ENCODE measurements at places on chromosomes 12 and 14.

DNA sequence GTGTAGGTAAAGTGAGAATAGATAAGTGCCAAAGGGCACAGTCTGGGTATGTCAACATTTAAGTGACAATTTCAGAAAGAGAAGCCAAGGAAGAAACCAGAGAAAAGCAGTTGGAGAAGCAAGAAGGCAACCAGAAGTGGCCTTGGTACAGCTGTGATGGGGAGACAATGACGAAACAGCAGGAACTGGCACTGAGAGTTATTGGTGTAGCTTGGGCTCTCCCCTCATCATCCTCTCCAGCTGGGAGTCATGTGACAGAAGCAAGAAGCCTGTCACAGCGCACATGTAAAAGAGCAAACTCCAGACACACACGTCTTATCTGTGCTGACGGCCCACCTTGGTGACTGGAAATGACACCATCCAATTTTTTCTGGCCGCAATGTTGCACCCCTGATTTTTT is 203.3 kb upstream of the NUDT4 start:
- no peak for DNase-seq

- DNase-seq: no peak
These were observed 156.5 kb downstream of the KCNK10 start for GRCh38 chr14:88166616-88167015.

DNA sequence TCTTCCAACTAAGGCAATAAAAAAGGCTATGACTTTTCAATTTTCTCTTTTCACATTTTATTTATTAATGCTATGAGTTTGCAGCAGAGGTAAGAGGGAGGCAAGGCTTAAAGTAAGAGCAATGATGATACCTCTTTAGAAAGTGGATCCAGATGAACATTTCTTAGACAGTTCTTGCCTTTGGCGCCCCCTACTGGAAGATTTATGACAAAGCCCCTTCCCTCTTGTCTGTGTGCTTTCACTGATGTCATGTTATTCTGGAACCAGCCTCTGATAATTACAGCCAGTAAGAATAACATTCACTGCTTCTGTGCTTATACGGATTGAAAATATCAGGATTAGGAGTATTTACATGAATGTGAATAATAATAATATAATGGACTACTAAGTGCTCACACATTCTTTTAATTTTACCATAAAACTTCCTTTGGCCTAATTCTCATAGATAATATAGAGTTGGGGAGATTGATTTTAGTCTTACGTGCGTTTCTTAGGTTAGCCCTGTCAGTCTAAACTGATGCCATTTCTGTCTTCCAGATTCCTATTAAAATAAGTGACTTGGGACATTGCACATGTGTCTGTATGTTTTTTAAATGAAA is 1929.9 kb upstream of the SEL1L start:
- no peak for DNase-seq

- DNase-seq: no peak
These were observed 23.1 kb upstream of the WDR20 start for GRCh38 chr14:102116361-102117180.

DNA sequence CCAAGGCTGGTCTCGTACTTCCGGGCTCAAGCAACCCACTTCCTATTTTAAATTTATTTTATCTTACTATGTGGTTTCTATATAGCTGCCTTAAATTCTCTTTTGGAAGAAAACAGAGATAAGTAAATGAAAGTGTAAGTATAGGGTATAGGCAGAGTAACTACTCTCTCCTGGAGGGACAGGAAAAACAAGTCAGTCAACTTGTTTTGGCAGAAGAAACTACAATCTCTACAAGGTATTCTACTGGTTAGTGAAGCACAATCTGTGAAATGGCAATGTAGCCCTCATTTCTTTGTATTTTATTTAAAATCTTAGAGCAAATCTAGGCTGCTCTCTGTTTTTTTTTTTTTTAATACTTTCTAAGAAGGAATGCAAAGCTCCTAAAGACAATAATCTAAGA is 55.4 kb downstream of the UBR7 start:
- DNase-seq: no peak

DNA sequence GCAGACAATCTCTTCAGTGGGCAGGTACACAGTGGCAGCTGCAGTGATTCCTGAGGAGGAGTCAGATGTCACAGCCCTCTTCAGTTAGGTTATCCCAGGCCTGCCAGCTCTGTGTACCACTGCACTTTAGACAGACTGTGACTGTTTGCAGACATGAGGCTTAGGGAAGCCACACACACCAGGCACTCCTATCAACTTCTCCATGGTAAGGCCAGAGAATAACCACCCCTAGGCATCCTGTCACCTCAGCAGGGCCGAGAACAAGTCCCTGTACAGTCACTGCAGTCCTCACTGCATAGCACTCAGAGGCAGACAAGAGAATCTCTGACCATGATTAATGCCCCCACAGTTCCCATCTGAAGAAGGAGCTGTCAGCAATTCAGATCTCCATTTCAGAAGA is 296.5 kb downstream of the GALC start:
- no peak for DNase-seq

DNA sequence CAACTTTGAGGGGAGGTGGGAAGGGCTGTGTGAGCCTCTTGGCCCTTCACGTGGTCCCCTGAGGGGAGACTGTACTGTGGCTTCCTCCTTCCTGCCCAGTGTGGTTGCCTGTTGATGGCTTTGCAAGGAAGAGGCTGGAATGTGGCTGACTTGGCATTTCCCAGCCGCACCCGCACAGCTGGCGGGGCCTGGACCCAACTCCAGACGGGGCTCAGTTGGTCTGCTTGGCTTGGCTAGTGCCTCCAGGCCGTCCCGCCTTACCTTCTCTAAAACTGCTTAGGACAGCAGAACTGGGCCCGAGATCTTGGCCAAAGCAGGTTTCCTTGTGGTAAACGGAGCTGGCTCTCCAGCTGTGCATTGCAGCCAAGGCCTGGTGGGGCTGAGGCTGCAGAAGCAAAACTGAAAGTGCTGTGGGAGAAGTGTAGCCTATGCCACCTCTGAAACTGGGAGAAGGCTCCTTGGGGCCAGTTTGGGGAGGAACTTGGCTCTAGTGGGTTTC is 139.5 kb downstream of the SMOC1 start:
- DNase-seq: no peak

GRCh38 chr14:102692334-102692733 is 84.9 kb upstream of the TRAF3 start:
- no peak for DNase-seq

- no peak for DNase-seq
These were observed 3.4 kb downstream of the CKB start for GRCh38 chr14:103519043-103519836.

DNA sequence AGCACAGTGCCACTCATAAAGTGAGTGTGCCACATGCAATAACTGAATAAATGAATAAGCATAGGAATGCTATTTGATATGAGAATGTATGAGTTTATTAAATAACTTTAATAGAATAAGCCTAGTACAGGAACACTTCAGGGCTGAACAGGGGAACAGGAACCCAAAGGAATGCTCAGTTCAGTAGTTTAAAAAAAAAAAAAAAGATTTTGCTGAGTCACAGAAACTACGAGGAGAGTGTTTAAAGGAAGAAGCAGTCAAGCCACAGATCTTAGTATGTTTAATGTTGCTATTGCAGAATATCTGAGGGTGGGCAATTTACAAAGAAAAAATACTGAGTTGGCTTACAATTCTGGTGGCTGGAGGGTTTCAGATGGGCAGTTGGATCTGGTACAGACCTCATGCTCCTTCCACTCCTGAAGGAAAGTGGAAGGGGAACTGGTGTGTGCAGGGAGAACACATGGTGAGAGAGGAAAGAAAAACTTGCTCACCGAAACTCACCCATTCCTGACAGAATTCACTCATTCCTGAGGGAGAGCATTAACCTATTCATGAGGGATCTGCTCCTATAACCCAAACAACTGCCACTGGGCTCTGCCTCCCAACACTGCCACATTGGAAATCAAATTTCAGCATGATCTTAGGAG is 880.3 kb upstream of the MGAT4C start:
- no peak for DNase-seq

DNA sequence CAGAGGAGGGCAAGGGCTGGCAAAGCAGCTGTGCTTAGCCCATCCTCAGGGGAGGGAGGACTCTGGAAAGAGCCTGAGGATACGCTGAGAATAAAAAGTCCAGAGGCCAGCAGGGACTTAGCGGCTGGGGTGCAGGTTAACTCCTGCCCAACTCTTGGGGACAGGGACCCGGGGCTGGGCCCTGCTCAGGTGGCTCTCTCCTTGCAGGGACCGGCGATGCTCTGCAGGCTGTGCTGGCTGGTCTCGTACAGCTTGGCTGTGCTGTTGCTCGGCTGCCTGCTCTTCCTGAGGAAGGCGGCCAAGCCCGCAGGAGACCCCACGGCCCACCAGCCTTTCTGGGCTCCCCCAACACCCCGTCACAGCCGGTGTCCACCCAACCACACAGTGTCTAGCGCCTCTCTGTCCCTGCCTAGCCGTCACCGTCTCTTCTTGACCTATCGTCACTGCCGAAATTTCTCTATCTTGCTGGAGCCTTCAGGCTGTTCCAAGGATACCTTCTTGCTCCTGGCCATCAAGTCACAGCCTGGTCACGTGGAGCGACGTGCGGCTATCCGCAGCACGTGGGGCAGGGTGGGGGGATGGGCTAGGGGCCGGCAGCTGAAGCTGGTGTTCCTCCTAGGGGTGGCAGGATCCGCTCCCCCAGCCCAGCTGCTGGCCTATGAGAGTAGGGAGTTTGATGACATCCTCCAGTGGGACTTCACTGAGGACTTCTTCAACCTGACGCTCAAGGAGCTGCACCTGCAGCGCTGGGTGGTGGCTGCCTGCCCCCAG is 2.8 kb downstream of the B3GNT4 start:
- DNase-seq: no peak

GRCh38 chr12:32435921-32436705 is 36.8 kb downstream of the FGD4 start:
- no peak for DNase-seq

DNA sequence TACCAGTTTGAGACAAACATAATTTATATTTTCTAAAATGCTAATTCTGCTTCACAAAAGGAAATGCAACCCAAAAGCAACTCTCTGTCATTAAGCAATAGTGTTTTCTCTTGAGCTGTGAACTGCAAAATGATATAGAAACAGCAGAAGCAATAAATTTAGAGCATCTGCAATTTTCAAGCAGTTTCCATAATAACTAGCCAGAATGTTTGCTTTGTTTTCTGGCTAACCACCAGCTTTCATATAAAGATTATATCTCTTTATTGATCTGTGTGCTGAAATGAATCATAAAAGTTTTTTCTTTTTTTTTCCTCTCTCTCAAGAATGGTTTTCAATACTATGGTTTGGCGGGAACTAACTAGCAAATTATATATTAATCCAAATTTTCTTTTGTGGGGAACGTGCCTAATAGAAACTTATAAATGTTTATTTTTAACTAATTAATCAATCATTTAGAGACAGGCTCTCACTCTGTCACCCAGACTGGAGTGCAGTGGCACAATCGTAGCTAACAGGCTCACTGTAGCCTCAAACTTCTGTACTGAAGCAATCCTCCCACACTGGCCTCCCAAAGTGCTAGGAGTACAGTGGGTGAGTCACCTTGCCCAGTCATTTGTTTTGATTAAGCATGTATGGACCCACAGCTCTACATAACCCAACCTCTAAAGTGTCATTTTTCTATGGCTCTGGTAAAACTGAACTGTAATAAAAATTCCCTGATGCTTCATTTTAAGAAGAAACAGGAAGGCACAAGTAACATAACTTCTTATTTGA is 830.1 kb upstream of the MGAT4C start:
- no peak for DNase-seq

DNA sequence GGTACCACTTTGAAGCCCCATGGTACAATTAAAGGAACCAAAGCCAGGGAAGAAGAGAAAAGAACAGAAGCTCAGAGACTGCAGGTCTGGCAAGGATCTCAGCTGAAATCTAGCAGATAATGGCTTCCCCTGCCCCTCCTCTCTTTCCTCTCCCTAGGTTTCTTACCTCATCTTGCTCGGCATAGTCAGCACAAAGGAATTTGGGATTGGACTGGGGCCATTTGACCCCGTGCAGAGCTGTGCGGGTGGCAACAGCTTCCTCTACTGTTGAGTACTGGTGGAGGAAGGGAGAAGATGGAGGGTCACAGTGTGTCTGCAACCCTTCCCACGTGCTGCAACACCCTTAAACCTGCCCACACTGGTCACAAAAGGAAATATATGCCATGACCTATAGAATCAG is 4.7 kb upstream of the CDH24 start:
- no peak for DNase-seq

GRCh38 chr12:22416801-22417200 is 82.3 kb upstream of the ST8SIA1 start:
- DNase-seq: no peak

DNA sequence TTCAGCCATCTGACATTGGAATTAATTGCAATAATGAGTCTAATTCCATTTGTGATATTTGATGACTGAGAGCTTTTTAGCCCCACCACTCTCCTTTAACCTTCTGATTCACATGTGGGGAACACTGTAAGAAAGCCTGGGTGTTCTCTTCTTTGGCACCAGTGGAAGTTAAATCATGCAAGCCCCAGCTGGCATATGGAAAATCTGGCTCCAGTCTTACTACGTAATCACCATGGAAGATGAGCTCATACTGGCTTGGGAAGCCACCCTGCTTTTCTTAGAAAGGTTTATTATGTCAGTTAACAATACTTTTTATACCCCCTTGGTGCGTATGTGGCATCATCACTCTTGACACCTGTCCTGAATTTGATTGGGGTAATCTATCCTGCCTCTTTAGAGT is 479.3 kb downstream of the SLC16A7 start:
- no peak for DNase-seq

- DNase-seq: no peak
These were observed 465.3 kb upstream of the TBX3 start for GRCh38 chr12:115149279-115149678.

GRCh38 chr12:5259523-5259922 is 172.4 kb upstream of the NTF3 start:
- no peak for DNase-seq

DNA sequence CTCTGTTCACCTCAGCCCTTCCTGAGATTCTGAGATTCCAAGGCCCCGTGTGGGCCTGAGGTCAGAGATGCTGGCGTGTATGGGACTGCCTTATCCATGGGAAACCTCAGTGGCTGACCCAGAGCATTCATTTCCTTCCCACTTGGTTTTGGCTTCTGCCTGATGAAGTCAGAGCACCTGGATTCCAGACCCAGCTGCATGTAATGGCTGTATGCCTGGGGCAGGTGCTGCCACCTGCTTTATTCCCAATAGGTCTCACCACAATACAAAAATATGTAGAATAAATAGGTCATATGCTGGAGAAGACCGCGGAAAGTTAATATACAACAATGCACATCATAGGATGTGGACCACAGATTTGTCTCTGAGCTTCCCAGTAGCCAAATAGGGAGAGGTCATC is 25.6 kb downstream of the FIGNL2 start:
- no peak for DNase-seq

GRCh38 chr14:63737582-63738006 is 9.7 kb upstream of the SGPP1 start:
- DNase-seq: no peak

GRCh38 chr12:50677858-50678257 is 86.0 kb upstream of the ATF1 start:
- DNase-seq: no peak

- DNase-seq: peak; percentile 51
These were observed at the start of gene KITLG for GRCh38 chr12:88580051-88580871. Gene KITLG, minus strand, starts transcription at chr12:88580471. Its CDS starts 193 bp downstream, at chr12:88580278.

GRCh38 chr12:4272424-4273272 is 914 bp upstream of the CCND2 start:
- no peak for DNase-seq

All from nucleus accumbens (tissue), 56 donors.